KG1 (cell line): ENCODE measurements at places on chromosomes 1 and 21.

- DNase-seq = no peak
These were observed 152.9 kb upstream of the HMGB4 start for GRCh38 chr1:33710967-33711366.

- no peak for DNase-seq
These were observed 70.3 kb upstream of the CAMK1G start for GRCh38 chr1:209513226-209513625.

- no peak for DNase-seq
These were observed 62.7 kb upstream of the BRINP3 start for GRCh38 chr1:190540366-190540765.

- no peak for DNase-seq
These were observed 46.2 kb upstream of the BCL10 start for GRCh38 chr1:85322655-85323054.

GRCh38 chr1:37294096-37294495 is 180.3 kb upstream of the ZC3H12A start:
- no peak for DNase-seq

DNA sequence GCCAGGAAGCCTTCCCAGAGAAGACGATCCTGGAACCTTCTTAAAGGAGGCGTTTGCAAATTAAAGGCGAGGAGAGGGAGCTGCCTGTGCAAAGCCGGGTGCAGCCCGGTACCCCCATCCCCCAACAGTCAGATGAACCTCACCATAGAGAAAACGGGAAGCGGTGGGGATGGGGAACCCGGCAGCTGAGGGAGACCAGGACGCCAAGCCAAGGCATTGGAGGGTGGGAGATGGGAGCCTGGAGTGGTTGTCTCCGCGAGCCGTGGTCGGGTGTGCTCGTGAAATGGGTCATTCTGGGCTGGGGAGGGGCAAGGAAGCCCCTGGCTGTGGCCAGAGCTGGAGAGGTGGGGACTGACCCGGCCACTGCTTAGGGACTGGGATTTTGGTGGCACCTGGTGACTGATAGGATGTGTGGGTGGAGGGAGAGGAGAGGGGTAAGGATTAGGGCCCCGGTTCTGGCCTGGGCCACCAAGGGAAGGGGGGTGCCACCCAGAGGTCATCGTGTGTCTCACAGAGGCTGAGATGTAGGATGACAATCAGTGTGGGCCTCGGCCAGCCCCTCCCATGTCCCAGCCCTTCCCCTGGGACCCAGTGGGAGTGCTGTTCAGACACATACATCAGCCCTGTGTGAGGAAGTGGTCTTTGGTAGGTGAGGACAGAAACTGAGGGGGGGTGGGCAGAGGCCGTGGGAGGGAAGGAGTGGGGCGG is 676 bp upstream of the PADI2 start:
- no peak for DNase-seq

DNA sequence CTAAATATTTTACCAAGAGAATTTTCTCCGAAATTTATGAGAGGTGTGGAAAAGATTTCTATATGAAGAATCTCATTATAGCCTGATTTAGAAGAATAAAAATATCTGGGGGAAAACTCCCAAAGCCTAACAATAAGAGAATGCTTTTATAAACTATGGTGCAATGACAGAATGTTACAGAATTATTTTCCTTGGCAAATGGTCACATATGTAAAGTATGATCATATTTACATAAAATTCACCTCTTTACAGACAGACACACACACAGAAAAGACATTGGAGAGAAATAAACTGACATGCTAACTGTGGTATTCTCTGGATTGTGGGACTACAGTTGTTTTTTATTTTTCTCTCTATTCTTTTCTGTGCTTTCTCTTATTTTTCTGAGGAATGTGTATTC is 226.3 kb upstream of the USP24 start:
- DNase-seq = no peak

DNA sequence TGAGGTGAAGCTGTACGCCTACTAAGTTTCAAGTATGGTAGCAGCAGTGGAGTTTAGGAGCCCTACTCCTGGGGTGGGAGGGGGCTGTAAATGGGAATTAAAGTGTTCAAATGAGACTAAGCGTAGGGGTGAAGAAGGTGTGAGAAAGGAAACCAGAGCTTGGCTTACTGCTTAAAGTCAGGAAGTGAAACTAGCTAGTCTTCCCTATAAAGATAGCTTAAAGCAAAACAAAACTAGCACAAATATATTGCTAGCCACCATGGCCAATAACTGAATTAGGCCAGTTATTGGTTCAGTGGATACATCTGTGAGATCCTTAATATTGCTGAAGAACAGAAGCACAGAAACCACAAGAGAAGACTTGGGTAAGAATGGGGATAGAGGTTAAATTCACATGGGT is 492.2 kb upstream of the PKN2 start:
- no peak for DNase-seq

GRCh38 chr21:45532826-45533360 is 9.3 kb downstream of the SLC19A1 start:
- DNase-seq = no peak

DNA sequence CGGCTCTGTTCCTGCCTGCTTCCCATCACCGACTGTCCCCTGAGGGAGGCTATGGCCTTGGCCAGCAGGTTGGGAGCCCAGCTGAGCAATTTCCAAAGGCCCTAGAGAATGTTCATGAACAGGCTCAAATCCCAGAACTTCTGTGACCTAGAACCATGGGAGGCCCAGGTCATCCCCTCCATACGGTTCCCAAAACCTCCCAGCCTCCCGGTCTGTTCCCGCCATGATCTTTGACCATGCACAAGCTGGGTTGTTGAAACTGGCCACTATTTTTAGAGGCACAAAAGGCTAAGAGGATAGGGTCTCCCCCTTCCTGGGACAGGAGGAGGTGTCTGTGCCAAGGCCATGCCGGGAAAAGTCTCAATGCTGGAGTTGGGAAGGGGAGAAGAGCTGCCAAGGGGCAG is 27.5 kb downstream of the EPHA2 start:
- no peak for DNase-seq

DNA sequence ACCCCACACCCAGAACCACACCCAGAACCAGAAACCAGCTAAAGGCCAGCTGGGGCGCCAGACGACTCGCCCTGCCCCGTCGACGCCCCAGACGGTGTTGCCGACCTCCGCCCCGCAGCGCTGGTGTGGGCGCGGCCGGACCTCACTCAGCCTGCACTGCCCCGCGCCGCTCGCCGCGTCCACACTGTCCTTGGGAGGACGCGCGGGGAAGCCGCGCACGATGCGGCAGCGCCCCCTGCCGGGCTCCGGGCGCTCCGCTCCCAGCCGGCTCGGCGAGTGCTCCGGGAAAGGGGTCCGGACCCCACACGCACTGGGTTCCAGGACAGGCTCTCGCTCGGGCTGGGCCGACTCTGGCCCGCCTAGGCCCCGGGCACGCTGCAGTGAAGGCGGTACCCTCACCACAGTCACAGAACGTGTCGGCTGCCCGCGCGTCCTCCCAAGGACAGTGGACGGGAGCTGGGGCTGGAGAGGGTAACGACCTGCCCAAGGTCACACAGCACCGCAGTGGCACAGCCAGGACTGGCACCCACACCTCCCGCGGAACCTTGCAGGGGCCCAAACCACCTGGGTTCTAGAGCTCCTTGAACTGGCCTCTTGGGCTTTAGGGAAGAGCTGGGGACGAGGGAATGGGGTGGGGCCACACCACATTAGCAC is 90.2 kb downstream of the DMRTA2 start:
- DNase-seq = peak; percentile 13

- no peak for DNase-seq
These were observed 6.6 kb downstream of the SLX9 start for GRCh38 chr21:44946254-44947041.

DNA sequence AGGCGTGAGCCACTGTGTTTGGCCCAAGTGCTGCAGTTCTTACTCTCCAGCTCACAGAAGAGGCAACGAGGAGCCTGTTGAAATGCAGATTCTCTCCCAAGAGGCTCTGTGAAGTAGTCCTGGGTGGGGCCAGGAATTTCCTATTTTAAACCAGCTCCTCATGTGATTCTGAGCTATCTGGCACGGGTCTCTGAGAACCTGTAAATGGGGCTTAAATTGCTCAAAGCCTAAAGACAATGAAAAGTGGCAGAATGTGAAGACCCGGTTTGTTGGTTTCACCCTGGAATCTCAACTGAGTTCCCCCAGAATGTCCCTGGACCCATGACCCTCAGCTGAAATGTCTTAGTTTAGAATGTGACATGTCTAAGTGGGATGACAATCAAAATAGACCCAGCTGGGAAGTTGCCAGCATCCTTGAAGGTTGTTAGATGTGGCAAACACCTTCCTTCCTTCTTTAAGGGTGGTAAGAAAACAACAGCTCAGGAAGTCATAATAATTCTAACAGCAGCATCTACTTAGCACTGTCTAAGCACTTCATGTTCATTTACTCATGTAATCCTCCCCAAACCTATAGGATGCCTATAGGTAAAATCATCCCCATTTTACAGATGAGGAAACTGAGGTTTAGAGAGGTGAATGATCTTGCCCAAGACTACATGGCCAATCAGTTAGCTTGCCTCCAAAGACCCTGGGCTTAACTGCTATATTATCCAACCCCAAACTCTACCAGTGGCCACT is 20.9 kb upstream of the ATP5PO start:
- peak; percentile 30 for DNase-seq

- no peak for DNase-seq
These were observed 45.1 kb downstream of the TRPM2 start for GRCh38 chr21:44398499-44398898.

DNA sequence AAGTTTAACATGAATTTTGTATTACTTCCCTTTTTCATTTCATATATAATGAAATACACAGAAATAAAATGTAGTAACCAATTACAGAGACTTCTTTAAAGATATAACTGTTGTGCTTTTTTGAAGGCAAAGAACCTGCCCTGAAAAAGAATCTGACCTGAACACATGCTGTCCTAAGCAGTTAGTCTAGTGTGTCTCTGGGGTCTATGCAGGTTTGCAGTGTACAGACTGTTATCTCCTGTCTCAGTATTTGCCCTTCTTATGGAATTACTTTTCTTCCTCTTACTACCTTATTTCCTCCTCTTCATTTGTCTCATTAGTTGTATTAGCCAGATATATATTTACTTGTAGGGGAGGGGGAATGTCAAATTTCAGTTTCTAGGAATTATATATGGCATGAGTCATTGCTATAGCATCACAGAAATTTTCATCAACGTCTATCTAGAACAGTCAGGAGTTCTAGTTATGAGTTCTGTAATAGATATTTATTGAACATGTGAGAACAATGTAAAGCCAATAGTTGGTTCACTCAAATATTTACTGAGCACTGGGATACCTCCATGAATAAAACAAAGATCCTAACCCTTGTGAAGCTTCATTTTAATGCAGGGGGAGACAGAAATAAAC is 28.4 kb upstream of the PLEKHO1 start:
- DNase-seq = no peak
